ENCODE measurements at places on chromosomes 7 and 10. TPM values are rescaled to one million over a fixed set of nuclear protein-coding genes. Genes with fewer than 3 reads are reported as not detected.
A peak's percentile ranks its signal among the peaks of the same experiment; 100 is the strongest.

DNA sequence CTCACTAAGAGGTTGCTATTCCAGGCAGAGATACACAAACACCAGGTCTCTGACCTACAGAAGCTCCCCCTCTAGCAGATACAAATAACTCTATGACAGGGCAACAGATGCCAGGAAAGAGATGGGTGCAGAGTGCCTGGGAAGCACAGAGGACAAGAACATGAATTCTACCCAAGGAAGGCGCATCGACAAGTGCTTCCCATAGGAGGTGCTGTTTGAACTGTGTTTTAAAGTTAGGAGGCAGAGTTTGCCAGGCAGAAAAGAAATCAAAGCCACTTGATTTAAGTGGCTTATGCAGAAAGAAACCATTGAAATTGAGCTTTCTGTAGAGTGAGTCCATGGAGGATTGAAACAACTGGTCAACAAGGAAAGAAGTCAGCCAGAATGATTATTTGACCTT, 35.3 kb upstream of the EGR2 start:
- DNase-seq = peak; percentile 32

EXOC6 gene
- 8.5 TPM for total RNA-seq

DNA sequence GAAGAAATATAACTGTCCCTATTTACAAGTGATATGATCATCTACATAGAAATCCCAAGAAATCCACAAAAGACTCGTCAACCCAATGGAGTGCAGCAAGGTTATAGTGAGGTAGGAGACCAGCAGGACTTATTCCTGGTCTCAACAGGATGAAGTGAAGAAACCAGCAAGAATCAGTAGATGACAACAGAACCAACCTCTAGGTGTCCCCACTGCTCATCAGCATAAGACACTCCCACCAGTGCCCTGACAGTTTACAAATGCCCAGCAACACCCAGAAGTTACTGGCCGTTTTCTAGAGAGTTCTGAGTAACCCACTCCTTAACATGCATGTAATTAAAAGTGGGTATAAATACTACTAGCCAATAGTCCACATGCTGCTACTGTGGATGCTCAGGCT, 470.5 kb upstream of the LRRTM3 start:
- no peak for DNase-seq

- DNase-seq = no peak
These were observed 123.5 kb upstream of the SHH start for GRCh38 chr7:155935726-155936125.

GRCh38 chr10:10141782-10142382, 875.8 kb upstream of the CELF2 start:
- no peak for DNase-seq

GRCh38 chr7:75650681-75651080, 88.1 kb downstream of the HIP1 start:
- no peak for DNase-seq

RGS10 gene
- 67.8 TPM for total RNA-seq

FFAR4 gene
- not detected for total RNA-seq

ANKRD30A gene
- not detected for total RNA-seq

DNA sequence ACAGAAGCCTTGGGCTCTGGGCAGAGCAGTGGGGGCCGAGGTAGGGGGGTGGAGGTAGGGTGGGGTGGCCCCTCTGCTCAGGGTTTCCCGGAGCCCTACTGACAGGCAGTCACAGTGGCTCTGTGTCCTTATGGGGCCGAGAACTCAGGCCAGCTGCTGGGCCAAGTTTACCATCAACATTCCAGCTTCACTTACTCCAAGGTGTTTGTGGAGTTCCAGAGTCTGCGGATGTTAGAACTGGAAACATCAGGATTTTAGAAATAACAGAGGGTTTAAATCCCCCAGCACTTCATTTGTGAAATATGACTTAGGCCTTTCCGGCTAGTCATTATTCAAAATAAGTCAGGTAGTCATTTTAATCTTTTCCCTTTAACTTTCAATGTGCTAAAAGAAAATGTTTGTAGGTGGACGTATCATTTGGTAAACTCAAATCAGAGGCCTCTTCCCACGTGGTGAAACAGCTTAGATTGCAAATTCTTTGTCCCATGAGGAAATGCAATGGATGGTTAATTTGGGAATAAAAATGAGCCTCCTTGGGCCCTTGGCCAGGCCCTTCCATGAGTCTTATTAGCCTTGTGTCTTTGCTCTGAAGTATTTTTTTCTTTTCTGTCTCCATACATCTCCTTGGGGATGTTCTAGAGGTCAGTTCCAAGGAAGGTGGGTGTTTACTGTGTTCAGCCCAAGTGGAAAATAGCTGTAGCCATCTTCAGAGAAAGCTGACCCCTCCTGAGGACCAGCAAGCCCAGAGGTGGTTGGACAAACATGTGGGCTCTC, 99.6 kb upstream of the BTBD16 start:
- no peak for DNase-seq

DNA sequence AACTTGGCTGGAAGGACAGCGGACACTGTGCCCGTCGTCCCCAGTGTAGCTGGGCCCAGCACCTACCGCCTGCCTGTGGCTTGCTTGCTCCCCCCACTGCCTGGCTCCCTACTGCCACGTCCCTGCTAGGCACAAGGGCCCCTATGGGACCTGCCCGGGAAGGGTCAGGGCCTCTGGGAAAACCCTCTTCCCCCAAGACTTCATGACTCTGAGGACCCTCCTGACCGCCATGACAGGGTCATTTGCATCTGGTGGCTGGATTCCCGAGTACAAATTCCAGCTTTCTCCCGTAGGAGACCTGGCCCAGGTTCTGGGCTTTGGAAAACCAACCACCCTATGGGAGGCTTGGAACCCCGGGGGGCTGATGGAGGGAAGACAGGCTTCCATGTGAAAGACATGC, 1.4 kb upstream of the MMD2 start:
- no peak for DNase-seq

EVX1 gene
- total RNA-seq = not detected

DNA sequence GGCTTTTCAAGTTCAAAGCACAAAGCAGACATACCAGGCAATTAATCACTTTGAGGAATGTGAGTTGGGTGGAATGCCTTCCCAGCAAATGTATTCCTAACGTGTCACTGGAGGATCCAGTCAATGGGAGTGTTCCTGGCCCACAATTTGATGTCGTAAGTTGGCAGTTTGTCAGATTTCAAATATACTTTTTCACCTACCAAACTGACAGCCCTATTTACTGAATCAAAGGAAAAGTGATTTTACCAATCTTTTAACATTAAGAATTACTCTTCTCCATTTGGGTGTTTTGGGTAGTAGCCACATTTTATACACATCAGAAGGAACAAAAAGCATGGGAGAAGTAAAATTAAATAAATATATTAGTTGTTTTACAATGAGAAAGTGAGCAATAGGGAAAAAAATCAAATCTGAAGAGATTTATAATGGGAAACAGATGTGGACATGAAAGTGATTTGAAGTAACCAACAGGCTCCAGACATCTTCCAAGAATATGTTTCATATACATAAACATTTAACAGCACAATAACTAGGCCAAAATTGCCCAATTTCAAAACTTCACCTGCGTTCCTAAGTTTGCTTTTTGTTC, 222.9 kb downstream of the MTERF1 start:
- peak; percentile 98 for DNase-seq

- DNase-seq = no peak
These were observed 59.6 kb upstream of the NXPH1 start for GRCh38 chr7:8373851-8374250.

DNA sequence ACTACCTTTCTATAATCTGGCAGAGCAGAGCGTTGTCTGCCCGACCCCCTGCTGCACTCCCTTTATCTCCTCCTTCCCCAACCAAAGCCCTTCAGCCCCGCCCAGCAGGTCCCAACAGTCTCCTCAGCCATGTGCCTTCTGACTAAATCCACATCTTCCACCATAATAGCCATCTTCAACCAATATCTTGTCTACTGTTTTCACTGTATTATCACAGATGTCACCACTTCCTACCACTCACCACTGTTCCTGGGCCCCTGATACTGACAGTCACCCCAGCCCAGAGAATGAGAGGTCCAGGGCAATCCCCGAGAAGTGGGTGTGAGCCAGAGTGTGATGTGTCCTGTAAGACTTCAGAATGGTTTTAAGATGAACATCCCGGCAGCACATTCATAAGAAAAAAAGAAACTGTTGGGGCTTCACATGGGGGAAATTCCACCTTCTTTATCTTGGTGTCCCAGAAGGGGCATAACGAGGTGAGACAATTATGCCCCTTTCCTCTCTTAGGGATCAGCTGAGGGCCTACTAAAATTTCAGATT, 25.3 kb downstream of the CCDC6 start:
- DNase-seq = no peak

DNA sequence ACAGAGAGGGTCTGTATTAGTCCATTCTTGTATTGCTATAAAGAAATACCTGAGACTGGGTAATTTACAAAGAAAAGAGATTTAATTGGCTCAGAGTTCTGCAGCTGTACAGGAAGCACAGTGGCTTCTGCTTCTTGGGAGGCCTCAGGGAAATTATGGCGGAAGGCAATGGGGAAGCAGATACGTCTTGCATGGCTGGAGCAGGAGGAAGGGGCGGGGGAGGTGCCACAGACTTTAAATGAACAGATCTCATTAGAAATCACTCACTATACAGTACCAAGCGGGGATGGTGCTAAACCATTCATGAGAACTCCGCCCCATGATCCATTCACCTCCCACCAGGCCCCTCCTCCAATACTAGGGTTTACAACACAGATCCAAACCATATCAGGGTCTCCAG, 3.7 kb upstream of the CALU start:
- DNase-seq = no peak

GRCh38 chr10:89548673-89549072, 13.3 kb upstream of the SLC16A12 start:
- DNase-seq = no peak

ZWINT gene
- 10.9 TPM for total RNA-seq

DNA sequence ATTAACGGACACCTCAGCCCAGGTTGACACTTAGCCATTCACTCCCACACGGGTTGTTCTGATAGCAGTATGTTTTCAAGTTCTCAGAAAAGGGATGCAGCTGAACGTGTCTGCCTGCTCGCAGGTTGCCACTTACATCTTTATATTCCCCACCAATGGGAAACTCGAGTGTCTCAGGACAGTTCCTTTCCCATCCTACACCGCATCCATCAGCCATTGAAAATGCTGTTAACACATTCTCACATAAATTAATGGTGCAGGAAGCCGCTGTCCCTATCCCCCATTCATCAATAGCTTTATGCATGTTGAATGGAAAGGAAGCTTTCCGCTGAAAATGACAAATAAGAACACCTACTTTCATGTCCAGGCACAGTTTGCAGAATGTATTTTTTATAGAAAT, 1.7 kb upstream of the FGFR2 start:
- DNase-seq = no peak

- no peak for DNase-seq
These were observed 277.7 kb downstream of the DNAJB6 start for GRCh38 chr7:157614457-157615020.

- no peak for DNase-seq
These were observed 128.6 kb downstream of the ZNF467 start for GRCh38 chr7:149644754-149645153.

COG5 gene
- 28.2 TPM for total RNA-seq

GPR15LG gene
- total RNA-seq = not detected

EPHB4 gene
- total RNA-seq = 75.8 TPM

GRCh38 chr10:131567279-131568162, 256.0 kb upstream of the TCERG1L start:
- DNase-seq = no peak

- no peak for DNase-seq
These were observed 85.4 kb downstream of the KCNMA1 start for GRCh38 chr10:77552252-77552651.

ZNF239 gene
- 6.2 TPM for total RNA-seq

- DNase-seq = no peak
These were observed 238.2 kb downstream of the SEMA3D start for GRCh38 chr7:84948634-84949033.

DNA sequence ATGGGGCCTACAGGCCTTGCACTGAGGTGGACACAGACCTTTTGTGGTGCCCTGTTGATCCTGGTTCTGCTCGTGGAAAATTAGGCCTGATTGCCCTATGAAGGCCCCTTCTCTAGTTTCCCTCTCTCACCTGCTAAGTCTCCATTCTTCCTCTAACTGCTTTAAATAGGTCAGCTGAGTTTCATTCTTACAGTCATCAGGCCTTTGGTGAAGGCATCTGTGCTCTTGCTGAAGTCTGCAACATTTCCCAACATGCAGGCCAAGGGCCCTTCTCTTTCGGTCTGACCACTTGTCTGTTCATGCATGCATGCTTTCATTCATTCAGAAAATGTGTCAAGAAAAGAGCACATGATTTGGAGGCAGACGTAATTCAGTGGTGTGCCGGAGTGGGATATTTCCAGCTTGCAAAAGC, 244.0 kb downstream of the BUB3 start:
- no peak for DNase-seq

CPA2 gene
- under 0.01 TPM for total RNA-seq

DNA sequence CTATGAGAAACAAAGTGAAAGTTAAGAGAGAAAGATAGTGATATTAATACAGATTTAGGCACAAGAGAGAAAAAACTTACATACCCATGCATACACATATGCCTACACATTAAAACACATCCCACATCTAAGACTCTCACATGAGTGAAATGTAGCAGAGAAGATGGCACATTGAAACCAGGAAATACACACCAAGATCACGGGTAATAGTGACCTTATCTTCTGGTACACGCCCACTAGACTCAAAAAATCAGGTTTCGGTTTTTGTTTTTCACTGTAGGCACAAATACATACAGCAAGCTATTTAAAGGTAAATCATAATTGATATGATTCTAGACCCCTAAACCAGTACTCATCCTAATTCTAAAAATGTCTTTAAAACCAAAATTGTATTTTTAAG, 225.2 kb upstream of the TAC1 start:
- no peak for DNase-seq

TMUB1 gene
- 14.1 TPM for total RNA-seq

HGF gene
- total RNA-seq = 108 TPM

- DNase-seq = no peak
These were observed 127.0 kb downstream of the SEC23IP start for GRCh38 chr10:120019568-120019967.

HTR7 gene
- total RNA-seq = 0.77 TPM

GRCh38 chr10:15703151-15703880, 16.4 kb downstream of the ITGA8 start:
- peak; percentile 63 for DNase-seq

PDE6C gene
- total RNA-seq = not detected

GRCh38 chr7:119929891-119930290, 343.1 kb upstream of the KCND2 start:
- peak; percentile 8 for DNase-seq

DNA sequence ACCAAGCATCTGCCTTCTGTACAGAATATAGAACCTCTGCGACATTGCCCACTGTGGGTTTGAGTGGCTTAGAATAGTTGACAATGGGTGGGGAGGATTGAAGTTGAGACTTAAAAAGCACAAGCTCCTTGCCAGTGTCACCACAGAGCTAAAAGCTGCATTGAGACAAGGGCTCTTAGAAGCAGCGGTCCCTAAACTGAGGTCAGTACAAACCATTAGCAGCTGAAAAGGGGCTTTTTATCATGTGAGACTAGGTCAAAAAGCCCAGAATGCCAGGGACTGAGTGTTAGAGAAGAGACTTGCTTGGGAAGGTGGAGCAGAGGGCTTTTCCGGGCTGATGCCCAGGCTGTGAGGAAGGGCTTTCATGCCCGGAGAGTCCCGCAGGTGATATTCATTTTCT, 91.3 kb downstream of the POU6F2 start:
- DNase-seq = no peak

ASAH2B gene
- 2.3 TPM for total RNA-seq
